Bladder microvascular endothelial cell (primary cell): ENCODE measurements at places on chromosomes 3 and 15. TPM values are rescaled to one million over a fixed set of nuclear protein-coding genes. Genes with fewer than 3 reads are reported as not detected.

The PCOLCE2 gene
- 0.49 and 0.50 TPM in 2 replicates for total RNA-seq

The DNAJC17 gene
- total RNA-seq = 21.2 and 37.4 TPM in 2 replicates

The PATL2 gene
- 0.06 and 0.16 TPM in 2 replicates for total RNA-seq

The CHRM5 gene
- 0.31 TPM in 1 of 2 replicates, not detected in the other for total RNA-seq

The CNBP gene
- 141 and 234 TPM in 2 replicates for total RNA-seq

The SPTBN5 gene
- 5.2 and 5.3 TPM in 2 replicates for total RNA-seq
